Vagina (tissue), 2 donors: ENCODE measurements at places on chromosomes 1 and 21. TPM values are rescaled to one million over a fixed set of nuclear protein-coding genes. Genes with fewer than 3 reads are reported as not detected.

DNA sequence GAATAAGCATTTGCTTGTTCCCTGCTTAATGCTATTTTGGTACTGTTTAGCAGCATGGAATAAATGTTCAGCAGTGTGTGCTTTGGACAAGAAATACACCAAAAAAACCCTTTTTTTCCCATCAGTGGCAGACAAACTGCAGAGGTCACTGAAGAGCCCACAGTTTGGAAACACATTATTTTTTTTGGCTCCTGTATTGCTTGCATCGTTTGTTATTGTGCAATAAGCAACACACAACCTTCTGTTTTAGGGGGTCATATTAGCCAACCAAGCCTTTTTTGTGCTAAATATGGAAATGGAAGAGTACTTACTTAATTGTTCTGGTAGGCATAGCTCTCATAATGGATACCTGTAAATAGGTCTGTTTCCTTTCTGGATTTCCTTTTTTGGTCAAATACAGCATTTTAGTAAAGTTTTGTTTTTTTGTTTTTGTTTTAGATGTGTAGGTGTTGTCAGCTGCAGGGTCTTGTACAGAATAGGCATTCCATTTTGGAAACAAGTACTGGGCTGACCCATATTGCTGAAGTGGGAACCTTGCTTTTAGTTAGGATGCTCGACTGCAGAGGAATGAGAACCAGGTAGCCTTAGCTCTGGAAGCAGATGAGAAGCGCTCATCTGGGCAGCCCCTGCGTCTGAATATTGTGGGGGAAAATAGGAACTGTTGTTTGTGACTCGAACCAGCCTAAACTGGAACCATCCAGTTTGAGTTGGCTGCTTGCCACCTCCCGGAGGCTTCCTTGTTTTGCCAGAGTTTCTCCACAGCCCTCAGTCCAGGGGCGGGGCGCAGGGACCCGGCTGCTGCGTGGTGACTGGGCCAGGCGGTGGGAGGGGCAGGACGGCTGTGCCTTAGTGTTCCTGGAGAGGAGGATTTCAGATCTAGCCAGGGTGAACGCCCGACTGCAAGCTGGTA, 38.4 kb downstream of the SPEN start:
- DNase-seq = no peak

DNA sequence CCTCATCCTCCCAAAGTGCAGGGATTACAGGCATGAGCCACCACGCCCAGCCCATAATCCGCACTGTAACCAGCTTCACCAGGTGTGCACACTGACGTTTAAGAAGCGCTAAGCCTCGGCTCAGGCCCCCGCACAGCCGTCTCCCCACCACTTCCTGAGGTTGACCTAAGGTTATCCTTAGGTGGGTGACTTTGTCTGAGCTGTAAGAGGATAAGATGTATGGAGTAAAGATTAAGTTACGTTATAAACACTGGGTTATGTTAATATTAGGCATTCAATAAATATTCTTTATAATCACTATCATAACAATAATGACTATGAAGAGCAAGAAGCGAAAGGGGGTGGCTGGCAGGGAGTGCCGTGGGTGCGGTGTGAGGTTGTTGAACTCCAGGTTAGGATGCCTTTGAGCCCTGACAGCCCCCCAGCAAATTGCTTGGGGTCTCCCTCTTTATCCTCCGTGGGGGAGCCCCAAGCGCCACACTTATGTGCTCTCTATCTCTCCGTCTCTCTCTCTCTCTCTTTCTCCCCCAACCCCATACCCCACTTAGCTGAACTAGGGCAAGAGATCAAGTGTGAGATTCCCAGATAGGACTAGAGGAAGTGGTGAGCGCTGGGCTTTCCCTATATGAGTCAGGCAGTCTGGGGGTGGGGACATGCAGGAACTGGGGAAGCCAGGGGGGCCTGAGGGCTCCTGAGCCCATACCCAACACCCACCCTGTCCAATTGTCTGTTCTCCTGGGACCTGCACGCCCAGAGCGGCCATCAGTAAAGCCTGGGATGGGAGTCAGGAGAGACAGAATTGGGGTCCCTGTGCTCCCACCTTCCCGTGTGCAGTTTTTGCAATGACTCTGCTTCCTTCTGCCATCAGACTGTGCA, 7.6 kb downstream of the EFHD2 start:
- DNase-seq = no peak

GRCh38 chr1:202733251-202733650, 23.0 kb upstream of the SYT2 start:
- DNase-seq = no peak

- no peak for DNase-seq
Observed at GRCh38 chr1:43602990-43603389, 47.0 kb upstream of the KDM4A start.

- DNase-seq = no peak
Observed at GRCh38 chr21:44771896-44772525, 29.6 kb downstream of the UBE2G2 start.

DNA sequence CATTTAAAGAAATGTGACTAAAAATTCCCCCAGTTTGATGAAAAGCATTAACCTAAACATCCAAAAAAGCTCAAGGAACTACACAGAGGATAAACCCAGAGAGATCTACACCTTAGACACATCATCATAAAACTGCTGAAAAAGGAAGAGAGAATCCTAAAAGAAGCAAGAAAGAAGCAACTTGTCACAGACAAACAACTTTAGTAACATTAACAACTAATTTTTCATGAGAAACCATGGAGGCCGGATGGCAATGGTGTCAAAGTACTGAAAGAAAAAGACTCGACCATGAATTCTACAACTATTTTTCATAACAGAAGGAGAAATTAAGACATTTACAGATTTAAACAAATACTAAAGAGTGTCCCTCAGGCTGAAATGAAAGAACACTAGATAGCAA, 17.7 kb downstream of the ZNF644 start:
- no peak for DNase-seq

DNA sequence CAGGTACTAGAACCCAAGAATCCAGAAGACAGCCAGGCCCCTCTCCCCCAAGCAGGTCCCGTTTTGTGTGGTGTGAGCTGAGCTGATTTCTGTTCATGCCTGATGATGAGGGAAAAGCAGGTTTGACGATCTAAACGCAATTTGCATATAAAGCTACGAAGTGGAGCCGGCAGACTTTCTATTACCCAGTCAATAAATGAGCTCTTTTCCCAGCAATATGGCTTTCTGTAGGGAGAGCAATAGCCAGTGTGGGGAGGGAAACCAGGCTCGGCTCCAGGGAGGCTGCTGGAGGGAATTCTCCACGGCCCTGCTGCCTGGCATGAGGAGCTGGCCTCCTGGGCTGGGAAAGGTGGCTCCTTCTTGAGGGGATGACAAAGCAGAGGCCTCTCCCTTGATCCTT, 140.7 kb upstream of the AJAP1 start:
- DNase-seq = no peak

DNA sequence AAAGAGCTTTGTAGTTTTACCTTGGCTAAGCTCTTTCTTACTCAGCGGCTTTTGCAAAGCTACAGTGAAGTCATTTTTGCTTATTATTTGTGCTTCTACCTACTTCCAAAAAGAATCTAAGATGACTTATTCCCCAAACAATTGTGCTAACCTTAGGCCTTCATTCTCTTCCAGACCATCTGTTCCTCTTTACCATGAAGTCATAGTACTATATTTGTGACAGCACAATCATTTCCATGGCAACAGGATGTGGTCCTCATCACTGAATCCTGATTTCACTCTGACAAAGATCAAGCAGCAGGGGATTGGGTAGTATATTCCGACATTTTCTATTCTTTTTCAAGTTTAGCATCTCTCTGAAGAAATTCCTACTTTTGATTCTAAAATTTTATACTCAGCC, 24.8 kb upstream of the NMNAT2 start:
- DNase-seq = no peak

GRCh38 chr1:209249785-209250440, 333.6 kb upstream of the CAMK1G start:
- DNase-seq = no peak

DNA sequence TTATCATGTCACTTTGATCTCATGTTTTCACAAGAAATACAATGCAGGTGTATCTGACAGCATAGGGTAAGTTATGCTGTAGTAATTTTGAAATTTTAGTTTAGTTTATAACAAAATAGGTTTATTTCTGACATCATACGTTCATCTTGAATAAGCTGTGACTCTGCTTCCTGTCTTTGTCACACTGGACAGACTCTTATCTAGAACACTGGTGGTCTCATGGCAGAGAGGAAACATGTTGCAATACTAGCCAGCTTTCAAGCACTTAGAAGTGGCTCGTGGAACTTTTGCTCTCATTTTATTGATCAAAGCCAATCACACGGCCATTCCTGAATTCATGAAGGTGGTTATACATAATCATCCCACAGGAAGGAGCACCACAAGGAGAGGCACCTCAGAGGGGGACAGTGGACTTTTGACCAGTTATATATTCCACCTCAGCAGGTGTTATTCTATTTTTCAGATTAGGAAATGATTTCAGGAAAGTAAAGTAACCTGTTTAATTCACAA, 46.5 kb downstream of the CYP2J2 start:
- no peak for DNase-seq

DNA sequence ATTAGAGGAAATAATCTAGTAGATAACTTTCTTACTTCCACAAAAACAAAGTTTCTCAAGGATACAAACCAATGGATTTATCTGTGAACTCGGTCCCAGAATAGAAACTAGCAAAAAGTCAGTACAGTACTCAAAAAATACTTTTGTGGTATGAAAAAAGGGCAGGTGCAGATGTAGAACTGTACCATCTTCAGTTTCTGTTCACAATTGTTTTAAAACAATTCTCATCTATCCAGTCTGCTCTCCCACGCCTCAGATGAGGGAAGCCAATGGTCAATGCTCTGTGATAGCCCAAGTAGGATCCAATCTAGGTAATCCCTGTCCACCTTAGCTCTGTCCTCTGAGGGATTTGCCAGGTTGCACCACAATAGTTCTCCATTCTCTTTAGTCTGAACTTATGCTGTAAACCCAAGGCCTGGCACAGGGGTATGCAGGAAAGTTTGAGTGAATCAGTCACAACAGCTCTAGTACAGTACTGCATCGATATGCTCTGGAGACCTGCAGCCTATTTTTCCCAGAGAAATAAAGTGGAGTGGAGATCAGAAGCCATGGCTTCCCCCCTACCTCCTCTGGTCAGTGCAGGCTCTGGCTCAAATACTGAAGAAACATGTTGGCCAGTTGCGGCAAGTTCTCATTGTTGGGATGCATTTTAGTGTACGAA, 1.4 kb downstream of the KTI12 start:
- DNase-seq = no peak

The MX2 gene
- 13.5 TPM for total RNA-seq

The OR2L3 gene
- not detected for total RNA-seq

The DLGAP3 gene
- total RNA-seq = not detected

The TDRD5 gene
- not detected for total RNA-seq

The TMPRSS3 gene
- total RNA-seq = 0.25 TPM

The IFT25 gene
- 19.4 TPM for total RNA-seq
